Fibroblast of lung (primary cell): ENCODE measurements at places on chromosomes 7 and 10.
A peak's percentile ranks its signal among the peaks of the same experiment; 100 is the strongest.

DNA sequence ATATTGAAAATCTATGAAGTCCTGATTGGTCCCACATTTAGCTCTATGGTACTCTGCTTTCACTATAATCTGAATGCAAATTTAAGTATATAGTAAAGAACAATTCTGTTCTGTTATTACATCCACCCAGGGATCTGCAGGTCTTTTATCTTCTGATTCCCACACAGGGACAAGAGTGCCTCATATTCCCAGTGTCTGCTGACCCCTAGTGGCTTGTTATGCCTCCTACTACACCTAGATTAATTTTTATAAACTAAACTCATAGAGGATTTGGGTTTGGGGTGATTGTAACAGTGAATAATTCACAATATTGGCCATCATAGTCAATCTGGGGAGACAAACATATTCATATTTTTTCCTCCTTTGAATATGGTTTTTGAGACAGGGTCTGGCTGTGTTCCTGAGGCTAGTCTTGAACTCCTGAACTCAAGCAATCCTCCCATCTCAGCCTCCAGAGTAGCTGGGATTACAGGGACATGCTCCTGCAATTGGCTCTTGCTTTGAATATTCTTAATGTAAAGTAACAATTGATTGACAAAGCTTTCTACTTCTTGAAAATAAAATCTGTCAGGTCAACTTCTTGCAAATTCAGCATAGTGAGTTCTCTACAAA lies 282.1 kb downstream of the KCND2 start:
- DNase-seq, result peak; percentile 44
- no peaks in the 10 kb centered on the region for H3K36me3 ChIP-seq
- no peaks in the 10 kb centered on the region for H3K27me3 ChIP-seq
- H3K4me3 ChIP-seq, result no peak overlapping the region
- H3K27ac ChIP-seq, result no peak overlapping the region

- H3K36me3 ChIP-seq, result peaks cover 9% of the 10 kb centered on the region
- no peak for DNase-seq
- H3K27ac ChIP-seq, result no peak overlapping the region
- no peaks in the 10 kb centered on the region for H3K4me1 ChIP-seq
- H3K27me3 ChIP-seq, result no peaks in the 10 kb centered on the region
Measured at GRCh38 chr7:155713384-155713783, 68.9 kb downstream of the RBM33 start.

GRCh38 chr7:139246905-139247304 lies 15.9 kb downstream of the UBN2 start:
- peak overlapping the region; percentile 24 for H3K27ac ChIP-seq
- peak; percentile 57 for DNase-seq
- H3K36me3 ChIP-seq, result no peaks in the 10 kb centered on the region
- H3K27me3 ChIP-seq, result no peaks in the 10 kb centered on the region

DNA sequence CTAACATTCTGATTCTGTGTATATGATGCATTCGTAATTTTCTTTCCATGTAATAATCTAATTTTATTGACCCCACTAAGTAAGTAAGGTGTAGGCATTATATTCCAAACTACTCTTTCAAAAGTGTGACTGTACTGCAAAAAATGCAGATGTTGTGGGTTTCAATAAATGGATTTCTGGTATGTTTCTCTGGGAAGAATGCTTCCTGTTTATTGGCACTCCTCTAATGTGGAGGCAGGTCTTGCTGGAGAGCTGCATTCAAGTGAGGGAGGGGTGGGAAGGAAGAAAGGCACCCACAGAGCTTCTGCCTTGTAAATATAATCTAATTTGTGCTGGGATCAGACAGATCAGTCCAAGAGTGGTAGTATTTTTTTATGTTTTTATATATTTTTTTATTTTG lies 23.9 kb downstream of the ST7 start:
- no peaks in the 10 kb centered on the region for H3K36me3 ChIP-seq
- peaks cover 3% of the 10 kb centered on the region for H3K4me1 ChIP-seq
- H3K27me3 ChIP-seq, result no peaks in the 10 kb centered on the region
- H3K27ac ChIP-seq, result no peak overlapping the region

- no peak overlapping the region for H3K27ac ChIP-seq
- no peak for DNase-seq
- H3K27me3 ChIP-seq, result no peaks in the 10 kb centered on the region
Measured at GRCh38 chr7:21374134-21374533, 53.7 kb upstream of the SP4 start.
